Suppressor macrophage treated with lipopolysaccharide for 4 hours (primary cell): ENCODE measurements at places on chromosomes 2 and 18.

DNA sequence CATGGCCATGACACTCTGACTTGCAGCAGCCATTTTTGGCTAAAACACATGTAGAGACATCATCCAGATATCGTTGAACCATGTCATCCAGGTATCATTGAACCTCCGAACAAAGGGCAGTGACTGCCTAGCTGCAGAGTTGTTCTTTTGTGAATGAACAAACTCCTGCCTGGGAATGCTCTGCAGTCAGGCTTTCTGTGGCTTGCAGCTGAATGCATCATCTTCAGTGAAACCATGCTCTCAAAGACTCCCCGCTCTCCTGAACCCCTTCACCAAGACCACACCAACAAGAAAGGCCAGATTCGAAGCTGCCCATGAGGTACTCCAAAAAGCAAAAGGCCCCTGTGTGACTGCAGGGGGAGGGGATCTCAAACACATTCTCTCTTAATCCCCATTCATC lies 118.8 kb downstream of the ACTR3 start:
- no peak for DNase-seq

- peak; percentile 47 for DNase-seq
These were observed 94.8 kb downstream of the FTCDNL1 start for GRCh38 chr2:199756211-199756610.

- peak; percentile 100 for DNase-seq
These were observed 552 bp upstream of the MXD1 start for GRCh38 chr2:69914164-69914949.

GRCh38 chr2:180255981-180256380 lies 248.9 kb upstream of the CWC22 start:
- no peak for DNase-seq

GRCh38 chr2:6370753-6371551 lies 494.8 kb downstream of the CMPK2 start:
- DNase-seq: no peak

DNA sequence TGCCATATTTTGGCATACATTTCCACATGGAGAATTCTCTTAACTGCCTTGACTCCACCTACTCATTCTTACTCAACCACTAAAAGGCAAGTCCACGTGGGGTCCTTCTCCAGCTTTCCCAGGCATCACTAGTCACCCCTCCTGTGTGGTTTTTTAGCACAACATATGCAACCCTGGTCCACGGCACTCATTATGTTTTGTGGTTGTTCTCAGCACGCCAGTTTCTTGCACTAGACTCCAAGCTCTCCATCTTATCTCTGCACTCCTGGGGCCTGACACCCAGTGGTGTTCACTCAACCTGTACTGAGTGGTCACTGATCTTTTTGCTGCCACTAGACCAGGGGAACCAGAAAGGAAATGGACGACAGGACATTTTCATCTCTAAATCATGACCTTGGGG lies 18.0 kb downstream of the MARCHF4 start:
- no peak for DNase-seq

- peak; percentile 77 for DNase-seq
These were observed 63.6 kb downstream of the CLHC1 start for GRCh38 chr2:55168221-55169154.

GRCh38 chr2:111128096-111128495 lies 7.4 kb downstream of the BCL2L11 start:
- DNase-seq: peak; percentile 52
